Esophagus squamous epithelium (tissue), 5 donors: ENCODE measurements at places on chromosomes 3 and 15. TPM values are rescaled to one million over a fixed set of nuclear protein-coding genes. Genes with fewer than 3 reads are reported as not detected.

Gene KLHL6
- 1.8 TPM for total RNA-seq

GRCh38 chr3:22383285-22383684 is 632.3 kb upstream of the ZNF385D start:
- H3K27ac ChIP-seq: no peak overlapping the region
- H3K27me3 ChIP-seq: no peaks in the 10 kb centered on the region
- no peak overlapping the region for H3K4me3 ChIP-seq
- no peaks in the 10 kb centered on the region for H3K4me1 ChIP-seq
- no peak for DNase-seq

DNA sequence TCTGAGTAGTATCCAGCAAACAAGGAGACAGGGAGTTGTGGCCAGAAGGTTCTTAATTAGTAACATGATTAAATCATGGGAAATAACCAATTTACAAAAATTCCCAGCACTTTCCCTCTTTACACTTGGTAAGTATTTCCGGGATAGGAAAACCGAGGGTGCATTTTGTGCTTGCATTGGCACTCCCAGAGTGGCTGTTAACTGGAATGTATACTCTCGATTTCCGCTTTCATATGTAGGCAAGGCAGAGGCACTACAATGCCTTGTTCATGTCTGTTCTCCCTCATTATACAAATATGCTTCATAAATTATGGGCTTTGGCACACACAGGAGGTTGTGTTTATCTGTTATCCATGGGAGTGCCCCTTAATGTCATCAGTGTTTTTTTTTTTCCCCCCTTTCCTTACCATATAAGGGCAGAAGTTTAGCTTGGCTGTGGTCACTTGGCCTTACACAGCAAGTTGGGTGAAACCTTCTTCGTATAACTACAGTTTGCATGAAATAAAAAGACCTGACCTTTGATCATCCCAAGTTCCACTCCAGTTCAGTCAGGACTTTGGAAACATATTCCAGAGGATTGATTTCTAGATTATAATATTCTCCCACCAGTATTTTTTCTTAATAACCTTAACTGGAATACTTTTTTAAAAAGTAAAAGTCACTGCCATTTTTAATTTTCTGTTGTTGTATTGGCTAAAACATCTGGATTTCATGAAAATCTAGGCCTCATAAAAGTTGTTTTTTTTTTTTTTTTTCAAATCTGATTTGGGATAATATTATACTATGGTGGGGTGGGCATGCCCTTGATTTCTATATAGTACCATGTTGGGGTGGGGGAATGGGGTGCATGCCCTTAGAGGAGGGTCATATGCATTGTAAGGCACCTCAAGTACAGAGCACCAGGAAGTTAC is 8.9 kb downstream of the TPM1 start:
- H3K27ac ChIP-seq: peak overlapping the region; percentile 32
- no peak for DNase-seq
- H3K36me3 ChIP-seq: no peaks in the 10 kb centered on the region
- H3K4me1 ChIP-seq: no peaks in the 10 kb centered on the region
- no peaks in the 10 kb centered on the region for H3K27me3 ChIP-seq

- no peaks in the 10 kb centered on the region for H3K36me3 ChIP-seq
- H3K27me3 ChIP-seq: no peaks in the 10 kb centered on the region
- peaks cover 11% of the 10 kb centered on the region for H3K4me1 ChIP-seq
- DNase-seq: no peak
These were observed 94.1 kb downstream of the HMG20A start for GRCh38 chr15:77514641-77515402.

Gene CHST2
- 0.76 TPM for total RNA-seq

DNA sequence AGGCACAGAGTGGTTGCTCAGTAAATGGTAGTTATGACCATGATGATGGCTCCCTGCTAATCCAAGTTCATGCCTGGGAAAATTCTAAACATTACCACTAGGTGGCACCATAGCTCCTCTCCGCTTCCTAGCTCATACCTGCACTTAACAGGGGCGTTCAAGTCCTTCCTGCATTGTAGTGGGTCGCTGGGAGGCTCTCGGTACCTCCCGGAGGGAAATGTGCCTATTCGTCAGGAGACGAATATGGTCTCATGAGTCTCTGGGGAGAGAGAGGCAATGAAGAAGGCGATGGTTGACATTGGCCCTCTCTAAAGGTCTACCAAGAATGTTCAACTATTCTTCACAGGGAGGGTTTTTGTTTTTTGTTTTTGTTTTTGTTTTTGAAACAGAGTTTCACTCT is 10.9 kb downstream of the MESP1 start:
- no peaks in the 10 kb centered on the region for H3K4me1 ChIP-seq
- no peak overlapping the region for H3K27ac ChIP-seq
- peaks cover 16% of the 10 kb centered on the region for H3K27me3 ChIP-seq
- no peaks in the 10 kb centered on the region for H3K36me3 ChIP-seq
- DNase-seq: no peak

- H3K36me3 ChIP-seq: no peaks in the 10 kb centered on the region
- no peak overlapping the region for H3K4me3 ChIP-seq
- no peak overlapping the region for H3K27ac ChIP-seq
- DNase-seq: no peak
These were observed 111.1 kb downstream of the FMN1 start for GRCh38 chr15:33083232-33084081.

Gene CCDC33
- total RNA-seq: not detected

GRCh38 chr15:70469651-70470555 is 293.5 kb downstream of the UACA start:
- no peak overlapping the region for H3K27ac ChIP-seq
- no peaks in the 10 kb centered on the region for H3K27me3 ChIP-seq
- no peak for DNase-seq
- H3K4me3 ChIP-seq: no peak overlapping the region

- H3K4me1 ChIP-seq: peaks cover 9% of the 10 kb centered on the region
- DNase-seq: no peak
- no peak overlapping the region for H3K27ac ChIP-seq
- no peak overlapping the region for H3K4me3 ChIP-seq
- no peaks in the 10 kb centered on the region for H3K36me3 ChIP-seq
These were observed 45.7 kb downstream of the TPRA1 start for GRCh38 chr3:127544803-127545201.

Gene GPR171
- total RNA-seq: 1.5 TPM

DNA sequence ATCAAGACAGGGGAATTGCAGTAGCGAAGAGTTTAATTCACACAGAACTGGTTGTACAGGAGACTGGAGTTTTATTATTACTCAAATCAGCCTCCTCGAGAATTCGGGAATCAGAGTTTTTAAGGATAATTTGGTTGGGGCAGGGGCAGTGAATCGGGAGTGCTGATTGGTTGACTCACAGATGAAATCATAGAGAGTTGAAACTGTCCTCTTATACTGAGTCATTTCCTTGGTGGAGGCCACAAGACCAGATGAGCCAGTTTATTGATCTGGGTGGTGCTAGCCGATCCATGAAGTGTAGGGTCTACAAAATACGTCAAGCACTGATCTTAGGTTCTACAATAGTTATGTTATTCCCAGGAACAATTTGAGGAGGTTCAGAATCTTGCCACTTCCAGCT is 5.3 kb upstream of the ZNF770 start:
- H3K4me3 ChIP-seq: no peak overlapping the region
- H3K36me3 ChIP-seq: no peaks in the 10 kb centered on the region
- no peaks in the 10 kb centered on the region for H3K4me1 ChIP-seq
- no peak for DNase-seq
- H3K27me3 ChIP-seq: no peaks in the 10 kb centered on the region

DNA sequence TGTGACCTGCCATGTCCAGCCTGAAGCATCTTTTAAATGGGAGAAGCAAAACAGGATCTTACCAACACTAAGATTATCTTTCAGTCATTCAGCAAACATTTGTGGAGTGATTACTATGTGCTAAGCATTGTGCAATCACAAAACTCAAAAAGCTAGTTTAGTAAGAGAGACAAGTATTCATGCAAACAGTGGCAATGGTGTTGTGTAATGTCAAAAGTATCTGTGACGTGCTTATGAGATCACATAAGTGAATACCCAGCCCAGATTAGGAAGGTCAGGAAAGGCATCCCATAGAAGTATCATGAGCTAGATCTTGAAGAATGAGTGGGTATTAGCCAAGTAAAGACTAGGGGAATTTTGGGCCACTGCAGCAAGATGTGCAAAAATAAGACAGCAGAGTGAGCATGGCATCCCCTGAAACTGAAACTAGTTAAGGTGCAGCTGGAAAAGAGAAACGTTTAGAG is 32.1 kb downstream of the SEC62 start:
- H3K36me3 ChIP-seq: no peaks in the 10 kb centered on the region
- no peaks in the 10 kb centered on the region for H3K27me3 ChIP-seq
- no peak for DNase-seq
- H3K27ac ChIP-seq: no peak overlapping the region

DNA sequence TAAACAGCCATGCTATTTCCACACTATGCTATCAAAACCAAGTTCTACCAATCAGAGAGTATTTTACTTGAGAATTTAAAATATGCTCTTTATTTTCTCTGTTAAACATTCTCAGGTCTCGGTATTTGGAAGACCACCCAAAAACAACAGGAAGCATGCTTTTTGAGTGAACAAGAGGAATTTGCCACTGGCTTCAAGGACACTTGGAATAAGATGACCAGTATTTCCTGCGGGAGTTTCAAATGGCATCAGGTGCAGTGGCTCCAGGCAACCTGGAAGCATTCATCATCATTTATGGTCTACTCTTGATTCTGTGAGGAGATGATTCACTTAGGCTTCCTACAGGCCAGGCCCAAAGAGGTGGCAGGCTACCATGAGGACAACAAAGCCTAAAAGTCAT is 305.7 kb upstream of the ATP11B start:
- no peak for DNase-seq
- no peaks in the 10 kb centered on the region for H3K36me3 ChIP-seq
- no peaks in the 10 kb centered on the region for H3K4me1 ChIP-seq
- no peaks in the 10 kb centered on the region for H3K27me3 ChIP-seq

GRCh38 chr15:95812491-95812890 is 518.0 kb upstream of the NR2F2 start:
- no peak overlapping the region for H3K4me3 ChIP-seq
- H3K27me3 ChIP-seq: no peaks in the 10 kb centered on the region
- H3K27ac ChIP-seq: no peak overlapping the region
- H3K36me3 ChIP-seq: no peaks in the 10 kb centered on the region

DNA sequence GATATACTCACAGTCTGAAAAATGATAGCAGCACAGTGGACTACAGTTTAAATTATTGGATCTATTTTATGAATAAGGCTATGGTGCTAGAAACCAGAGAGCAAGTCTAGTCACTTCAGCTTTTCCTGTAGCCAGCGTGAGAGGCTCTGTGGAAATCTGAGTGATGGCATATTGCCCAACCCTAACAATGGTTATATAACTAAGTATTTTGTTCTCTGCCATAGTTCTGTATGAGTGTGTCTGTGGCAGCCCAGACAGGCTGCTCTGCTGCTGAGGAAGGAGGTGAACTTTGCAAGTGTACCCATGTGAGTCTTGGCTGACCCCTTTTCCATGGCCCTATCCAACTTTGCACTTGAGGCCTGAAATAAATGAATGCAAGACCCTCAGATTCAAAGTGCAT is 105.7 kb downstream of the LRTM1 start:
- peak overlapping the region; percentile 62 for H3K27ac ChIP-seq
- DNase-seq: no peak
- peaks cover 22% of the 10 kb centered on the region for H3K4me1 ChIP-seq
- no peak overlapping the region for H3K4me3 ChIP-seq
- H3K36me3 ChIP-seq: no peaks in the 10 kb centered on the region

DNA sequence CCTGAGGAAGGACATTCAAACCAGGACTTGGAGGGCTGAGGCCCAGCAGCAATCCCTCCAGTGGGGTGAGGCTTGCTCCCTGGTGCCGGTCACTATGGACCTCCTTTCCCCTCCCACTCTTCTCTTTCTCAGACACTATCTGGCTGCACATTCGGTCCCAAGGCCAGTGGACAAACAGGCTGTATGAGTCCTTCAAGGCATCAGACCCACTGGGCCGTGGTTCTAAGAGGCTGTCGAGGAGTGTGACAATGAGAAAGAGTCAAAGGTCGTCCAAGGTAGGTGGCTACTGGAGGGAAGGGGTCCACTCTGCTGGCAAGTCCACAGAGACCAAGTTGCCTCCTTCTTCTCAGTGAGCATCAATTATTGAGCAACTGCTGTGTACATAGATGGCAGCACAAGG is 28.0 kb downstream of the NOX5 start:
- no peak for DNase-seq
- no peaks in the 10 kb centered on the region for H3K4me1 ChIP-seq
- H3K4me3 ChIP-seq: no peak overlapping the region
- no peaks in the 10 kb centered on the region for H3K36me3 ChIP-seq

Gene GCNT3
- total RNA-seq: 21.1 TPM

Gene GOLGA6L7
- total RNA-seq: not detected

DNA sequence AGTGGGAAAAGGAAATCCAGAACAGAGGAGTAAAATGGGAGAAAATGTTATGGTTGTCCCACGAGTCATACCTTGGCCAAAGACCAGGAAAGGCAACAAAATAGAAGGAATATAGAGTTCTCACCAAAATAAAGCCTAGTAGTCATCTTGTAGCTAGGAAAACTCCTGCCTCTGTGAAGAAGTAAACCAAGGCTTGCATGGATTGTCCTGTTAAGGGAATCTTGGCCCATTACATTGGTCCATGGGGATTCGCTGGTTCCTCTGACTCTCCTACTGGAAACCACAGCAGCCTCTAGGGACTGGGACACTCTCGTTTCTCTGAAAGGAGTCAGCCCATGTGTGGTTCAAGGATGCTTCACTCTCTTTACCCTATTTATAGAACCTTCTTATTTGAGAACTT is 62.9 kb upstream of the FNDC3B start:
- no peak for DNase-seq
- H3K36me3 ChIP-seq: no peaks in the 10 kb centered on the region
- no peak overlapping the region for H3K27ac ChIP-seq
- no peak overlapping the region for H3K4me3 ChIP-seq
- H3K4me1 ChIP-seq: no peaks in the 10 kb centered on the region
- H3K27me3 ChIP-seq: no peaks in the 10 kb centered on the region

Gene ZDHHC19
- total RNA-seq: not detected

GRCh38 chr15:92122259-92122658 is 268.8 kb downstream of the SLCO3A1 start:
- H3K27me3 ChIP-seq: no peaks in the 10 kb centered on the region
- H3K4me3 ChIP-seq: no peak overlapping the region
- no peak for DNase-seq
- H3K4me1 ChIP-seq: no peaks in the 10 kb centered on the region
- no peak overlapping the region for H3K27ac ChIP-seq
- no peaks in the 10 kb centered on the region for H3K36me3 ChIP-seq

DNA sequence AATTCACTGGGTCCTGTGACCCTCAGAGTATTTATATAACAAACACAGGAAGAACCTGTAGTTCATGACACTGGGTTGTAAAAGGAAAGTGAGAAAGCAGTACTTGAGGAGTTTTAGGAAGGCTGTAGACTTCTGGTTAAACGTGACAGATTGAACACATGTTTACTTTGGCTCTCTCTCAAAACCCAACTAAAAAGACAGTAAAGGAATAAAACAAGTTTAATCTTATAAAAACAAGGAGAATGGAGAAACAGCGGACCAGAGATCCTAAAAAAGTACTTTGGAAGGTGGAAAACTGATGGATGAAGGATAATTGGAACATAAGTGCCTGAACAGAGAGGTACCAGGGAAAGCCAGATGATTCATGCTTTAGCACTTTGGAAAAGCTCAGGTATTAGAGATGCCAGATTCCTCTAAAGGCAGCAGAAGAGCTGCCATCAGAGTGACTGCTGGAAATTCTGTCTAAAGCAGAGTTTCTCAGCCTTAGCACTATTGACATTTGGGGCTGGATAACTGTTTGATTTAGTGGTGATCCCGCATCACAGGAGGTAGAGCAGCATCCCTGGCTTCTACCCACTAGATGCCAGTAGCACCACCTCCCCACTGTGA is 182.9 kb upstream of the RORA start:
- H3K27ac ChIP-seq: no peak overlapping the region
- no peaks in the 10 kb centered on the region for H3K27me3 ChIP-seq
- no peak for DNase-seq
- H3K4me1 ChIP-seq: no peaks in the 10 kb centered on the region
